ENCODE measurements at places on chromosomes 12 and 14.
A peak's percentile ranks its signal among the peaks of the same experiment; 100 is the strongest.

DNA sequence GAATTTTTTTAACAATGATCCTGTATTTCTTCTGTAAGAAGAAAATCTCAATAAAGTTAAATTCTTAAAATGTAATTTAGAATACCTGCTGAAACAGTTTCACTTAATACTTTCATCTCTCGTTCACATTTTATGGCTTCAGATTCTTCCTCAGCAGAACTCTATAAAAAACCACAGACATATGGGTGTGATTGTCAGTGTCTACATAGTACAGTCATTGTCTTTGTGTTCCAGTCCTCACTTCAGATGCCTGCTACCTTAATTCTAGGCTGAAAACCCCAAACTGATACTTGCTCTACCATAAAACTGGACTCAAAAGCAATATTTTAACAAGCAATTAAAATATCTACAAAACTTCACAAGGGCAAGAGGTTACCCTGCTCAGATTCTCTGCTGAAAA lies 71.8 kb downstream of the DNAI7 start:
- H3K27me3 ChIP-seq: no peaks in the 10 kb centered on the region
- DNase-seq: no peak
- no peaks in the 10 kb centered on the region for H3K36me3 ChIP-seq
- H3K4me3 ChIP-seq: no peak overlapping the region
- H3K4me1 ChIP-seq: no peaks in the 10 kb centered on the region

GRCh38 chr12:89799316-89799715 lies 90.7 kb upstream of the ATP2B1 start:
- H3K36me3 ChIP-seq: no peaks in the 10 kb centered on the region
- no peaks in the 10 kb centered on the region for H3K4me1 ChIP-seq
- no peaks in the 10 kb centered on the region for H3K27me3 ChIP-seq
- H3K4me3 ChIP-seq: no peak overlapping the region
- DNase-seq: no peak

DNA sequence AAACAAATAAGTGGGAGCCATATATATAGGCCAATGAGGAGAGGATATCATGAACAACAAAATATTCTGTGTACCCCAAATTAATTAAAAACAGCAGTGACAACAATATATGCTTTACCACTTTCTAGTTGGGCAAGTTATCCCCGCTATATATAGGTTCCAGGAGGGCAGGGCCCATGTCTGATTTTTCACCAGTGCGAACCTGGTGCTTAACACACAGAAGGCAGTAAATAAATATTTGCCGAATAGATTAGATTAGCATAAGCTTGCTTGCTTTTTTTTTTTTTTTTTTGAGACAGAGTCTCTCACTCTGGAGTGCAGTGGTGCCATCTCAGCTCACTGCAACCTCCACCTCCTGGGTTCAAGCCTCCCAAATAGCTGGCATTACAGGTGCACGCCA lies 3.4 kb upstream of the MIP start:
- no peak overlapping the region for H3K27ac ChIP-seq
- H3K4me1 ChIP-seq: no peaks in the 10 kb centered on the region

DNA sequence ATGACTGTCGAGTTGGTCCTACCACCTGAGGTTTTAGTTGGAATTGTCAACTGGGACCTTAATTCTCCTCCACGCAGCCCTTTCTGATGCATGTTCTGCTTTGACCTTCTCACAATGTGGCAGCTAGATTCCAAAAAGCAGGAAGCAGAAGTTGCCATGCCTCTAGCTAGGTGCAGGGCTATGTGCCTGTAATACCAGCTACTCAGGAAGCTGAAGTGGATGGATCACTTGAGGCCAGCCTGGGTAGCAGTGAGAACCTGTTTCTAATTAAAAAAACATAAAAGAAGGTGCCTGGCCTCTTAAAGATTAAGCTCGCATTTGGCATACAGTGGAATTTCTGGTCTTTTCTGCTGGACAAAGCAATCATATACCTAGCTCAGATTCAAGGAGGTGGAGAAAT lies 77.1 kb downstream of the FGD4 start:
- H3K27ac ChIP-seq: no peak overlapping the region
- H3K4me3 ChIP-seq: no peak overlapping the region
- H3K36me3 ChIP-seq: no peaks in the 10 kb centered on the region
- peaks cover 2% of the 10 kb centered on the region for H3K27me3 ChIP-seq
- no peaks in the 10 kb centered on the region for H3K4me1 ChIP-seq

- H3K27me3 ChIP-seq: no peaks in the 10 kb centered on the region
- DNase-seq: no peak
- 0 out of 2 replicates have a peak, but pooled peaks cover 3% of the 10 kb centered on the region for H3K4me1 ChIP-seq
- H3K27ac ChIP-seq: no peak overlapping the region
Observed at GRCh38 chr14:71228711-71229110, 321.5 kb downstream of the PCNX1 start.

GRCh38 chr12:8697476-8698131 lies at the start of gene RIMKLB:
RIMKLB (plus strand) TSS chr12:8697991; CDS start chr12:8713867, 15,876 bp downstream.
- H3K27me3 ChIP-seq: peaks cover 5% of the 10 kb centered on the region
- peak within 1 kb of the TSS; percentile 83 for H3K27ac ChIP-seq
- DNase-seq: peak; percentile 84

GRCh38 chr12:15603474-15604085 lies 185.6 kb downstream of the EPS8 start:
- no peaks in the 10 kb centered on the region for H3K4me1 ChIP-seq
- H3K27ac ChIP-seq: no peak overlapping the region
- no peaks in the 10 kb centered on the region for H3K36me3 ChIP-seq

GRCh38 chr12:102475355-102475754 lies 5.0 kb downstream of the IGF1 start:
- no peak overlapping the region for H3K27ac ChIP-seq
- H3K27me3 ChIP-seq: no peaks in the 10 kb centered on the region
- H3K4me3 ChIP-seq: no peak overlapping the region
- no peak for DNase-seq

Data from DND-41 (cell line).